ENCODE measurements at places on chromosomes 4 and X. TPM values are rescaled to one million over a fixed set of nuclear protein-coding genes. Genes with fewer than 3 reads are reported as not detected.

GRCh38 chrX:68995780-68996551 lies 167.1 kb downstream of the EFNB1 start:
- DNase-seq: peak; percentile 31

DNA sequence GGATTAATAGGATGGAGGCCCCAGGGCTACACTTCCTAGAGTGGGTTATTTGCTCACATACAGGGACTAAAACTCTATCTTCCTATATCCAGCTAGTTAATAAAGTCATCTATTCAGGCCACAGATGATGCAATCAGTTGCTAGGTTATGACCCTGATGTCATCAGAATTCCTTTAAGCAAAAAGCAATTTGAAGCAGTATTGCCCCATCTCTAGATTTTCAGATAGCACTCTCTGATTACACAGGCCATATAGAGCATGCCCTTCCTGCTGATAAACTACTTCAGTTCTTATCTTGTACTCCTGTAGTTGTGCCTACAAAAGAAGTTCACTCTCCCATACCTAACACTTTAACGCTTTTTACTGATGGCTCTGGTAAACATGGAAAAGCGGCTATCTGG lies 84.8 kb downstream of the TMEM144 start:
- no peak for DNase-seq

DNA sequence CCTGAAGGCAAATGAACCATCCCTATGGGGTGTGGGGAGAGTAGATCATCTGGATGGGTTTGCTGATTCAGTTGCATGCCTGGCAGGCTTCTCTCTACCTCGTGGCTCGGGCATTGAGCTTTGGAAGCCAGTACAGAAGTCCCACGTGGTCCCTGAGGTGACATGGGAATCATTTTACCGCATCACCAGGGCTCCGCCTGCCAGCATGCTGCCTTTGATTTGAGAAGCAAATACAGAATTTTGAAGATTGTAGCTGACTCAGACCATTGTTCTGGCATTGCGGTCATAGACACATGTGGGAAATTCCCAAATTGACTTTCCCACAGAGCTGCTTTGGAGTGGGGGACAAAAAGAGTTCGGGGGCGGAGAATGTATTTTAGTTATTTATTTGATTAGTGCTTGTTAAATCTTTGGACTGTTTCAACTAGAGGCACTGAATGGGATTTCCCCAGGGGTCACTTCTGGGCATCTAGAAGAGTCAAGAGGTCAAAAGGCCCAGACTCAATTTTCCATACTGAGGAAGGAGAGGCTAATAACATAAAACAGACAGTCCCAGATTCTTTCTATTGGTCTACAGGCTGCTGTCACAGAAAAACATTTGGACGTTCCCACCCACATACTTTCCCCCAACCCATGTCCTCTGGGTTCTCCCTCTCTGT lies 79.3 kb downstream of the NHSL2 start:
- DNase-seq: peak; percentile 56

- DNase-seq: no peak
These were observed 37.3 kb upstream of the TRIM2 start for GRCh38 chr4:153166716-153167501.

GRCh38 chrX:136065044-136065671 lies 79.9 kb downstream of the SLC9A6 start:
- peak; percentile 20 for DNase-seq

DNA sequence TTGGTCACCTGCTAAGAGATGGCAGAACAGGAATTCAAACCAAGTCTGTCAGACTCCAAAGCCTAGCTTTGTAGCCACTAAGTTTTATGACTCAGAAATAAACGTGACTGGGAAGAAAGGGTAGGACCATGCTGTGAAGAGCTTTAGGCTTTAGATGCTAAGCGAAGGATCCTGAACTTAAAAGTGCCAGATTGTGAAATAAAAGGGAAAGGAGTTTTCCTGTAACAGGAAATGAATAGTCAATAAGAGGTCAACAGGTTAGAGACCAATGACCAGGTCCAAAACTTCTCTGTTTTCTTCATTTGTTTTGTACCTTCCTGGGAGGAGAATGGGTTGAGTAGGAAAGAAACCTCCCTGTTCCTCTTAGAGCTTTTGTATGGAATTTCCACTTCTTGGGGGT lies 98.8 kb upstream of the EOLA2 start:
- DNase-seq: no peak

Gene SPANXC
- polyA plus RNA-seq: not detected

Gene MGAT4D
- not detected for polyA plus RNA-seq

GRCh38 chrX:20144491-20144890 lies 2.9 kb upstream of the EIF1AX start:
- DNase-seq: no peak

Gene MND1
- polyA plus RNA-seq: 0.12 TPM

- DNase-seq: no peak
These were observed 149.0 kb upstream of the SCML1 start for GRCh38 chrX:17588303-17588702.

DNA sequence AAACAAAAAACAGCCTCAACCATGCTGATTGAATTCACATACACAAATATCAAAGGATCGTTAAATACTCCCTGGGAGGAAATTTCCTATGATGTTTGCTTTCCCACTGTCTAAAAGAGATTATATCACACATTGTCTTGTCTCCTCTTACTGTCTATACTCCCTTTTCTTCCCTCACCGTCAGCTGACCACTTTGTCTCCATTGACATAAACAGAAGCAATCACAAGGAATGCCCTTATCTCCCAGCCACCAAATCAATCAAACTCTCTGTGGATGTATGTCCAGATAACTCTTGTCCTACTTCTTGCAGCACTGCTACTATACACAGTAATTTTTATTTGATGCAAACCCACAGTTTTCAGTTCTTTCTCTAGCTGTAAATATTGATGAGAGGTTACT lies 12.2 kb upstream of the NUDT9 start:
- DNase-seq: no peak

Gene COL4A6
- 0.17 TPM for polyA plus RNA-seq

DNA sequence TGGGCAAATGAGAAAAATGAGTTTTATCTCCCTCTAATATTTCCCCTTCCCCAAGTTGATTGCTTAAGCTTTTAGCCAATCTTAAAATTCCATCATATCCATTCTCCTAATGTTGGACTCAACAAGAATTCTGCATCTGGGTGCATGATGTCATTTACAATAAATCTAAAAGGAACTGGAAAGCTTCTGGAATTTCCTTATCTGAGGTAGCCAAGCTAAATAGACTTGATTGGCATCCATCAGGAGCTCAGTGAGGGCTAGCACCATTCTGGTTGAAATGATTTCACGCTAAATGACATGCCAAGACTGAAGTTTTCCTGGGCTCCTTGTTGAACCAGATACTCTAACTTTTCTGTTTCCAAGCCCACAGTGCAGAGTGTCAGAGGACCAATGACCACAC lies 110.3 kb upstream of the SCML1 start:
- DNase-seq: no peak

GRCh38 chr4:107278791-107279483 lies 242.8 kb upstream of the DKK2 start:
- no peak for DNase-seq

DNA sequence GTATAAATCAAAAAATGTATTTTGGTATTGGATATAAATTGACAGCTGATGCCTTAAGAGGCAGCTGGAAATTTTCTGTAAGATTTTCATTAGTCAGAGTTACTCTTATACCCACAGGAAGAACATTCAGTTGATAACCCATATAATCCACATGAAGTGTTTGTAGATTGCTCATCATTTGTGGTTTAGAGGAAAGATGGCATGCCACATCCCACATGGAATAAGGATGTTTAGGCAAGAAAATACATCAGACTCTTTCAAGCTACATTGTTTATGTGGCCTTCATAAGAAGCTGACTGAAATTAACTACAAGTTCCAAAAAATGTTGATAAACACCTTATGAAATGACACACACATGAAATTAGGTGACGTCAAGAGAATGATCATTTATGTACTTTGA lies 56.6 kb downstream of the AREG start:
- DNase-seq: no peak

DNA sequence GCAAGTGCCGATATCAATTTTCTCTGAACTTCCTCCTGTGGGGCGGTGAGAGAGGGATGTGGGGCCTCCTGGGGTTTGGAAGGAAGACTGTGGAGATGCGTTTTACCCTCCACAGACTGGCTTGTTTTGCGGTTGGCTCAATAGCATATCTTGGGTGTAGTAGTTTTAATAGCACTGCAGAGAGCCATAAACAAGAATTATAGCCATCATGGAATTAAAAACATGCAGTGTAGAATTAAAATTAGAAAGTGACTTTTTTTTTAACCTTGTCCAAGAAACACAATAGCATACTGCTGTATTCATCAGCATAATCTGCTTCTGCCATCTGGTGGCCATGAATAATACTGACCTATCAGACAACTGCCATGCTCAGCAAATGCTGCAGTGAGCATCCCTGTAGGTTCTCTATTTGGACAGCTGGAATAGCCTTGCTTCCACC lies 47.3 kb upstream of the SCML1 start:
- no peak for DNase-seq

DNA sequence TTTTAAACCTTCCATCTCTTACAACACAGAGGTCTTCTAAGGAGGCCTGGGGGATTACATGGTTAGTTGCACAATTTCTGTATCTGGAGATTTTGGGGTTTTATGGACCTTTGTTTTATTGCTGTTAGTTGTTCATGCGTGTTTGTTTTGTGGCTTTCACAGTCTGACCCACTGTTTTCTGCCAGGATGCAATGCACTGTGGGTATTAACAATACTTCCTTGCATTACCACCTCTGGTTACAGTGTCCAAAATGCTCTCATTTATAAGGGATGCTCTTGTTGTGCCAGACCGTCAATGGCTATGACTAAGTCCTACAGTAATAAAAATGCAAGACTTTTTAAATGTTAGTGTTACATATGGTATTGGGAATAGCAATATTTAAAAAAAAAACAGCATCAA lies 730.2 kb downstream of the KCTD8 start:
- DNase-seq: no peak

DNA sequence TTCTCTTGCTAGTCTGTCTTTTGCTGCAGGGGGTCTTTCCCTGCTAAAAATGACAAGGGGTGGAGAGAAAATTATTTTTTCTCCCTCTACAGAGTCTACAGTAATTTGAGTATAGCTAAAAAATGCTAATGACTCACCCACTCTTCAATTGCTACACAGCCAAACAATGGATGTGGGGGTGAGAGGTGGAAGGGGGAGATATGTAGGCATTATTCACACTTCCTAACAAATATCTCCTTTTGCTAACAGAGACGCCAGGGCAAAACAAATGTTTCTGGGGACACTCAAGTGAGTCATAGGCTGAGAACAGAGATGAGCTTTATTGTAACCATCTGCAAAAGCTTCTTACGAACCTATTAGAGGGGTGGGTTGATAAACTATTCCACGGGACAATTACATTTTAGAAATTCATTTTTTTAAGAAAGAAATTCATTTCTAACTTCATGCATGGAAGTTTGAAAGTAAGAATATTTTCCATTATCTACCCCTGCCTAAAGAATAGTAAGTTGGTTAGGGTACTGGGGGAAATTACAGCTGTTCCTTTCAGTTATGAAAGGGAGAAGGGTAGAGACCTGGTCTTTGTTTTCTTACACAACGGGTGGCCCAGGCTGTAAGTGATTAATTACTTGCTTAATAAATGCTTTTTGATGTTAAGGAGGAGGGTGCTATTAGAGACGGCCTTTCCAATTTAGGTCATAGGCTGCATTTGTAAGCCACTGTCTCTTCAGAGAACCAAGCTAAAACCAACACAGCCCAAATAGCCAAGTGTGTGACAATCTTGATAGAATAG lies 12.8 kb downstream of the SCD5 start:
- DNase-seq: no peak

GRCh38 chrX:125203737-125204578 lies 115.7 kb upstream of the TEX13C start:
- DNase-seq: peak; percentile 65

Gene NAP1L3
- polyA plus RNA-seq: 0.14 TPM

All from psoas muscle (tissue), 8 donors.